Thoracic aorta (tissue), 2 donors: ENCODE measurements at places on chromosomes 2 and 18. TPM values are rescaled to one million over a fixed set of nuclear protein-coding genes. Genes with fewer than 3 reads are reported as not detected.

DNA sequence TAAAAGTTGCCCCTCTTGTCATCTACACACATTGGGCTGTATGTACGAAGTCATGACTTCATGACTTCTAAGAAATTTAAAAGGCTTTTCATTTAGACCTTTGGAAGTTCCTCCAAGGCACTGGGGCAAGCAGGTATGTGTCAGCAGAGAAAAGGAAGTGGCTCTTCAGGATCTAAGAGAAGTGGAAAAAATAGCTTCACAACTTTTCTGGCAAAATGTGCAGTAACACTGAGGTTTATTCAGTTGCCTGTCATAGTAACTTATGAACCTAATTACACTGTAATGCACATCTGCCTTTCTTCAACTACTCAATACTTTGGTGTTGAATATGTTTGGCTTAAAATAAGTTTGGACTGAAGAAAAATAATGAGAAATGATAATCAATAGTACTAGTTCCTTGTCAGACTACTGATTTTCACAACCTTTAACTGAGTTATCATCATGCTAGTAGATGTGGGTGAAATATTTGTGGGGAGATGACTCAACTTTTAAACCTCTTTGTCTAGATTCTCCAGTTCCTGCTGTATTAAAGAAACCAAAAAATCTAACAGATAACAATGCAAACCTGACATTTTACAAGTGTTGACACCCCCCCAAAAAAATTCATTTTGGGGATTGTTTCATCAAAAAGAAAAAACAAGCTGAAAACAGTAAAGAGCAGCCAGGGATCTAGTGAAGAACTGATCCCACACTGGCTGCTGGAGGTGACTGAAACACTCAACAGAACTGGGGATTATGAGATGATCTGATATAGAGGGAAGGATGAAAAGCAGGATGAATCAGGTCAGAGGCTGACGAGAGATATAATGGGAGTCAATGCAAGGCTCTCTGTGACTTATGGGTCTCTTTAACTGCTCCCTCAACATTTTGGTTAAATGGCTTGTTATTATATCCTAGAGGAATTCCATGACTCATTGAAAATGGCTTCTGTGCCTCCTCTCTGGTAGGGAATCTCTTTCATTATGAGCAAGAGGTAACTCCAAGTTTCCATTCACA lies 84.6 kb downstream of the COLEC12 start:
- no peak for DNase-seq
- no peaks in the 10 kb centered on the region for H3K36me3 ChIP-seq
- H3K4me1 ChIP-seq: no peaks in the 10 kb centered on the region
- H3K27ac ChIP-seq: no peak overlapping the region
- H3K27me3 ChIP-seq: no peaks in the 10 kb centered on the region
- no peak overlapping the region for H3K4me3 ChIP-seq

GRCh38 chr2:28451793-28452533 lies 43.9 kb upstream of the PLB1 start:
- no peak overlapping the region for H3K4me3 ChIP-seq
- H3K4me1 ChIP-seq: no peaks in the 10 kb centered on the region
- no peak overlapping the region for H3K27ac ChIP-seq
- no peaks in the 10 kb centered on the region for H3K27me3 ChIP-seq
- DNase-seq: no peak

GRCh38 chr2:61949458-61949713 lies 43.9 kb downstream of the COMMD1 start:
- DNase-seq: no peak
- no peaks in the 10 kb centered on the region for H3K27me3 ChIP-seq
- H3K4me1 ChIP-seq: peaks cover 25% of the 10 kb centered on the region
- no peaks in the 10 kb centered on the region for H3K36me3 ChIP-seq
- H3K27ac ChIP-seq: peak overlapping the region; percentile 51

The GNLY gene
- total RNA-seq: 1.5 TPM

The GYPC gene
- 123 TPM for total RNA-seq

The NDC80 gene
- total RNA-seq: 1.6 TPM
